Fibroblast of skin of right biceps (primary cell): ENCODE measurements at places on chromosomes 2 and 18.

DNA sequence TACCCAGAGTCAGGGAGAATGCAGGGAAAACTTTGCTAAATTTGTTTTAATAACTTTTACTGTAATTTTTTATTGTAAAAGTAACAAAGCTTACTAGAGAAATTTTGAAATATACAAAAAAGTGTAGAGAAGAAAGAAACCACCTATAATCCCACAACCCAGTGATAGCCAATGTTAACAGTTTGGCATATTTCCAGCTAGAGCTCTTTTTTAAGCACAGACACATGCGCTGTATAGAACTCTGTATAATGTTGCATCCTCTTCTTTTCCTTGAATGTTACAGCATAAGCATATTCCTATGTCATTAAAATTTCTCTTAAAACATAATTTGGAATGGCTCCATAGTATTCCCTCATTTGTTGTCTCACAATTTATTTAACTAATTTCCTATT, 37.4 kb upstream of the EPAS1 start:
- no peak for DNase-seq

GRCh38 chr2:217182926-217183325, 323.1 kb upstream of the TNP1 start:
- no peak for DNase-seq

GRCh38 chr18:56284319-56284718, 354.1 kb downstream of the TXNL1 start:
- DNase-seq = peak; percentile 61

- DNase-seq = peak; percentile 88
These were observed 62.6 kb downstream of the NFATC1 start for GRCh38 chr18:79458131-79458838.

GRCh38 chr2:200300638-200301314, 5.7 kb upstream of the SPATS2L start:
- peak; percentile 83 for DNase-seq
